Stimulated activated CD4-positive, alpha-beta T cell treated with anti-CD3 and anti-CD28 coated beads, Interleukin-12 subunit alpha, Interleukin-12 subunit beta, amount 100 ng/mL, for 48 hours (primary cell): ENCODE measurements at places on chromosomes 3 and 15.

- no peak for DNase-seq
These were observed 101.2 kb upstream of the TP63 start for GRCh38 chr3:189529889-189530471.

- no peak for DNase-seq
These were observed 16.4 kb upstream of the ALDH1A3 start for GRCh38 chr15:100863075-100863795.

- no peak for DNase-seq
These were observed 231.1 kb downstream of the NR2F2 start for GRCh38 chr15:96561593-96561992.

DNA sequence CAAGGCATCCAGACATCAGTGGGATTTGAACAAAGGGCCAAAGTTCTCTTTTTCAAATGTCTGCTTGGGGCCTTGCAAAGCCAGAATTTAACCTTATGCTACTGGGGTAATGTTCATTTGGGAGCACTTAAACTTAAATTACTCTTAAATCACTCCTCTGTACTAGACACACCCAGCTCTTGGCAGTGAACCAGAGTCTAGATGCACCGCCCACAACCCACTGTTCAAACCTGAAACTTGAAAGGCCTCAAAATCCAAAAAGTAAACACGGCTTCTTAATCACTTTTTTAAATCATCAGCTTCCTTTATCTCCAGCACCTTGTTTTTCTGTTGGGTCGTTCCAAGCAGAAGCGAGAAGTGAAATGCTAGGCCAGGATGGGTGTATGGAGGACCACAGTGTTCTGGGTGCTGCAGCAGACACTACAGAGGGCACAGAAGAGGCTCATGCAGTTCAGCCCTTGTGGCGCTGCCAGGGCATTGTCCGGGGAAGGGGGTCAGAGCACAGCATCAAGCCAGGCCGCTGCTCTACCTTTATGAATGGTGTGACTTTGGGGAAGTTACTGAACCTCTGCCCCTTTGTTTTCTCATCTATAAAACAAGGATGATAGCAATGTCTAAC, 28.8 kb downstream of the MECOM start:
- no peak for DNase-seq

DNA sequence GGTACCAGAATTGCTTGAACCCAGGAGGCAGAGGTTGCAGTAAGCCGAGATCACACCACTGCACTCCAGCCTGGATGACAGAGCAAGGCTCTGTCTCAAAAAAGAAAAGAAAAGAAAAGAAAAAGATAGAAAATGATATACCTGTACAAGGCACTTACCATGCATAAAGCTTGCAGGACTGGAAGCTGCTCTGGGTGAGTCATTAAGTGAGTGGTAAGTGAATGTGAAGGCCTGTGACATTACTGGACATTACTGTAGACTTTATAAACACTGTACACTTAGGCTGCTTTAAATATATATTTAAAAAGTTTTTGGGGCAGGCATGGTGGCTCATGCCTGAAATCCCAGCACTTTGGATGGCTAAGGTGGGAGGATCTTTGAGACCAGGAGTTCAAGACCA, 99.2 kb downstream of the SLMAP start:
- DNase-seq: no peak

GRCh38 chr15:86444527-86444926, 364.9 kb downstream of the AGBL1 start:
- DNase-seq: no peak

- DNase-seq: no peak
These were observed 586.7 kb downstream of the NTRK3 start for GRCh38 chr15:87669846-87670245.

- DNase-seq: no peak
These were observed 50.8 kb downstream of the PLOD2 start for GRCh38 chr3:146110161-146110560.
